Gastroesophageal sphincter (tissue), 4 donors: ENCODE measurements at places on chromosomes 6 and 20.

GRCh38 chr6:47788498-47788884, 6.7 kb downstream of the OPN5 start:
- no peak for ATAC-seq

DNA sequence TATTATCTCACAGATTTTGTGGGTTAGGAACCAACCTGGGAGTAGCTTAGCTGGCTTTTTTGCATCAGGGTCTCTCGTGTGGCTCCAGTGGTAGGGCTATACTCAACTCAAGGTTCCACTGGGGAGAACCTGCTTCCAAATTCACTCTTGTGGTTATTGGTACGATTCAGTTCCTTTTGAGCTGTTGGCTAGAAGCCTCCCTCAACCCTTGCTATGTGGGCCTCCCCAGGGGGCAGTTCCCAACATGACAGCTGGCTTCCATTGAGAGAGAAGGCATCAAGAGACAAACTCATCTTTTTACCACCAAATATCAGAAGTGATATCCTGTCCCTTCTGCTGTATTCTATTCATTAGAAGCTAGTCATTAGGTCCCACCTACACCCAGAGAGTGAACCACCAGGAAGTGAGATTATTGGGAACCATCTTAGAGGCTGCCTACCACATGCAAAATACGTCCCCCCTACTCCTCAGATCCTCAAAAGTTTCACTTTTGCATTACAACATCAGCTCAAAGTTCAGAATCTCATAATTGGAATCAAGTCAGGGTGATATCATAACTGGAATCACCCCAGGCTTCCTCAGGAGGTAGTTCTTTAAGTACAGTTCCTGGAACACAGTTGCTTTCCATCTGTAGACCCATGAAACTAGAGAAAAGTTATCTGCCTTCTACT, 30.9 kb downstream of the MKKS start:
- ATAC-seq, result no peak

DNA sequence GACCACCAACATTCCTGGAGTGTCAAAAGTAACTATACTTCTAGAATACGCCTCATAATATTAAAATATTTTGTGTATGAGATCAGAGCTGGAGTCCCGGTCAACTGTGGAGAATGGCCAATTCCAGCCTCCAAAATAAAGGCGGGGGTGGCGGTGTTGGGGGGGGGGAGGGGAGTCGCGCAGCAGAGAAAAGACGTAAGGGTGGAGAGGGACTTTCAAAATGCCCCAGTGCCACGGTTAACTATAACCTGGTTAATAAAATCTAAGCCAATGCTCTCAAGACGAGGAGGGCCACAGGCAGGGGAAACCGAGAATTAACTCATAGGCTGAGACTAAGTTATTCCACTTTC, 1.3 kb downstream of the NUP153 start:
- peak; percentile 14 for ATAC-seq

DNA sequence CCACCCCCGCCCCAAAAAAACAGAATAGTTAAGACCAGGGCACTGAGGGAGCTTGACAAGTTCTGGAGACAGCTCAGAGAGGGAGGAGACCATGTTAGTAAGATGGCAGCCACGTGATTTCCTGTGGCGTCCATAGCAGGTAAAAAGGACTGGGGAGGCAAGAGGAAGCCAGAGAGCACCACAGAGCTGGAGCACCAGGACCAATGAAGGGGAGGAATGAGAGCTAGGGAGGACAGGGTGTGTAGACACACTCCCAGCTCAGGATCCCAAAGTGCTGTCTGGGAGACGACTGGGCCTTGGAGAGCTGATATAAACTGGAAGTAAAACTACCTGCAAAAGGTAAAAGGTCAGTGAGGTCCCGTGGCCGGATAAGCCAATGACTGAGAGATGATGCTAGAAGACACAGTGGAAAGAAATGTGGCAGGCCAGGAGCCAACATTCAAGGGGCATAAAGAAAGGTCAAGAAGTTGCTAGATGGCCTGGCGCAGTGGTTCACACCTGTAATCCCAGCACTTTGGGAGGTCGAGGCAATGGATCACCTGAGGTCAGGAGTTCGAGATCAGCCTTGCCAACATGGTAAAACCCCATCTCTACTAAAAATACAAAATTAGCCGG, 39.0 kb downstream of the SLC23A2 start:
- ATAC-seq, result no peak

DNA sequence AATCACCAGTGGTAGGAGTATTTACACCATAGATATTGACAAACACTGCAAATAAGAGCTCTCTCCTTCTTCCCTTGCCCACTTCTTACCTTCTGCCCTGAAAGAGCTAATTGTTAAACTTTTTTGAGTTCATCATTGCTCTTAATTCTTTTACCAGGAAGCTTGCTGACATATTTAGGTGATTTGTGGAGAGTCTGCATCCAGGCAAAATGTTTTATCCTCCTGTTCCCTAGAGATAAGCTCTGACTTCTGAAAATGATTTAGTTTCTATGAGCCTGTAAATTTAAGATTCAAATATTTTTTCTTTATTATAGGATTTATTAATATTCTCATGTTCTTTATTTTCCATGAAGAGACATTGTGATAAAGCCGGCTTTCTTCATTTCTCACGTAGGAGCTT, 81.5 kb downstream of the ADGRB3 start:
- ATAC-seq, result no peak

DNA sequence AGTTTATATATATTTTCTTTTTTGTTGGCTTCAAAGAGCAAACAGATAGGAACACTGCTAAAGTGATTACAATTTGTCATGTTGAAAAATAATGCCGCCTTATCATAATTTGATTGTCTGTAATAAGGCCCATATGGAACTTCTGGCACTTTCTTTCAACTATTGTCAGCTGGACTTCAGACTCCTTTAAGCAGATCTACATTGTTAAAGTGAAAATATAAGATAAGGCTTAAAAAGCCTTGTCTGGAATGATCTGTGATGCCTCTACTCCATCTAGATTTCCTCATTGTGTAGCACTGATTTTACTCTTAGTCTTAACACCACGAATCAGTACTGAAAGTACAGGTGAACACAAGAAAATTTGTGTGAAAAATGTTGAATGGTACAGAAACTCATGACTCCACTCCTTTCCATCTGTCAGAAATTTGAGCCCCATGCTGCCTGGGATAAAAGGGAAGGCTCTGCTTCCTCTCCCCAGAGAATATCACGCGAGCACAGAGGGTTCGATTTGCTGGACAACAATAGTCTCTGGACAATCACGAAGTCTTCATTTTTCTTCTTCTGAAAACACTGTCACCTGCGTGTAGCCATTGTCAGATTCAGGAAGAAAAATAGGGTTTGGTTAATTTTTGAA, 56.0 kb downstream of the BCAS1 start:
- no peak for ATAC-seq

- ATAC-seq, result no peak
Measured at GRCh38 chr20:10856237-10857015, 182.6 kb upstream of the JAG1 start.

DNA sequence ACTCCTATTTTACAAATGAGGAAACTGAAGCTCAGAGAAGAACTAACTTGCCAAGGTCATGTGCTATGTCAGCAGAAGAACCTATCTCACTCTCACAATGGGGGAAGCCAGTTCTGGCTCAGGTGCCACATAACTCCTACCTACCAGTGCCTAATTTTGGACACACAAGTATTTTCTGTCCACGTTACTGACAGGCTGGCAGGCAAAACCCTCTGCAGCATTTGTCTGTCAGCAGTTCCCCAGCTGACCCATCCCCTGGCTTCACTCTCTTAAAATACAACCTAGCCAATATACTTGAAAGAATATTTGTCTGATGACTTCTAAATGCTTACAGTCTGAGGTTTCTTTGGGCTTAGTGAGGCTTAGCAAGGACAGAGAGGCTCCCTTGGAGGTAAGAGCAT, 15.5 kb downstream of the GSS start:
- ATAC-seq, result no peak

DNA sequence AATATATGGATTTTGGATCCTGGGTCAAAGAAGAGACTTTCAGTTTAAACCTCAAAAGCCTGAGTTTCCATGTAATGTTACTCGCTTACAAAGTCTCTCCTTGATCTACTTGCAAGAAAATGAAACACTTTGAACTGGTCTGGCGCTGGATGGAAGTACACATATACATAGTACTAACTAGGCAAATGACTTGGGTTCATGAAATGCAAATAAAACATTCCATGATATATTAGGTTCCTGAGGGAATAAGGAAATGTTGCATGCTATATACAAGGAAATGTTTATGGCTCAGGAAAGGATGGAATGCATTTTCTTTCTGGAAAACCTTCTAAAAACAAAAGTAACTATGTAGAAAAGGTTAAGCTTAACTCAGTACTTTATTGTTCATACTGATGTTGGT, 11.4 kb upstream of the TXLNB start:
- ATAC-seq, result no peak

GRCh38 chr6:78308025-78308424, 559.3 kb upstream of the IRAK1BP1 start:
- no peak for ATAC-seq

DNA sequence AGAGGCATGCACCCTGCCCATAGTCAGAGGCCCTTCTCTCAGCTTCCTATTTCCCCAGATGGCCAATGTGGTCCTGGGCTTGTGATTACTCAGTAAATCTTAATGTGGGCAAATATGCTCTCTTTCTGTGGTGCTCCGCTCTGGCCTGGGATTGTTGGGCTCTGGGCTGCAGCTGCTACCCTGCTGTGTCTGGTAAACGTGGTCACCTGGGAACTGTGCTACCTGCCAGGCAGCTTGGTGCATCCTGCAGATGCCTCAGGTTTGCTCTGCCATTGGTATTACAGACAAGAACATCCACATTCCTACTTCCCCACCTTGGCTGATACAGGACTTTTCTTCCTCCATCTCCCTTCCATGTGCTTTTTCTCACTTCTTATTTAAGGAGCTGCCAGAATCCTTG, 611.5 kb upstream of the IMPG1 start:
- ATAC-seq, result no peak

DNA sequence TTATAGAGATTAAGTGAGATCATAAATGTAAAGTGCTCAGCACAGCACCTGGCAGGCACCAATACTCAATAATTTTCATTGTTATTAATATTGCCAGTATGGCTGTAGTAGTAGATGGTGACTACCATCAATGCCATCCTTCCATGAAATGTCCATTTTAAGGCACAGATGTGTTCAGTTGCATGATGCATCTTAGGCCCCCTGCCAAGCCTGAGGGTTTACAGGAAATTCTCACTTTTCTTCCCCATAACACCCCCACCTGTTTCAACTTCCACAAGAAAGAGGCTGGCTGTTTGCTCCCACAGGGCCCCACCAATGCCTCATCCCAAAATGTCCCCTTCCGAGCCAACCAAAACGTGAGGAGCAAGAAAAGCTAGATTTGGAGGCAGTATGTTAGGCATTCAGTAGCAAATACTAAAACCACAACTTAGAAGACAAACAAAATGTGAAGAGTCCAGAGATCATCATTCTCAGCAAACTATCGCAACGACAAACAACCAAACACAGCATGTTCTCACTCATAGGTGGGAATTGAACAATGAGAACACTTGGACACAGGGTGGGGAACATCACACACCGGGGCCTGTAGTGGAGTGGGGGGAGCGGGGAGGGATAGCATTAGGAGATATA, 110.6 kb upstream of the NHSL1 start:
- no peak for ATAC-seq

GRCh38 chr20:36542516-36543183, 1.3 kb downstream of the MYL9 start:
- ATAC-seq, result no peak

- no peak for ATAC-seq
Measured at GRCh38 chr6:15937602-15938001, 191.3 kb upstream of the MYLIP start.

DNA sequence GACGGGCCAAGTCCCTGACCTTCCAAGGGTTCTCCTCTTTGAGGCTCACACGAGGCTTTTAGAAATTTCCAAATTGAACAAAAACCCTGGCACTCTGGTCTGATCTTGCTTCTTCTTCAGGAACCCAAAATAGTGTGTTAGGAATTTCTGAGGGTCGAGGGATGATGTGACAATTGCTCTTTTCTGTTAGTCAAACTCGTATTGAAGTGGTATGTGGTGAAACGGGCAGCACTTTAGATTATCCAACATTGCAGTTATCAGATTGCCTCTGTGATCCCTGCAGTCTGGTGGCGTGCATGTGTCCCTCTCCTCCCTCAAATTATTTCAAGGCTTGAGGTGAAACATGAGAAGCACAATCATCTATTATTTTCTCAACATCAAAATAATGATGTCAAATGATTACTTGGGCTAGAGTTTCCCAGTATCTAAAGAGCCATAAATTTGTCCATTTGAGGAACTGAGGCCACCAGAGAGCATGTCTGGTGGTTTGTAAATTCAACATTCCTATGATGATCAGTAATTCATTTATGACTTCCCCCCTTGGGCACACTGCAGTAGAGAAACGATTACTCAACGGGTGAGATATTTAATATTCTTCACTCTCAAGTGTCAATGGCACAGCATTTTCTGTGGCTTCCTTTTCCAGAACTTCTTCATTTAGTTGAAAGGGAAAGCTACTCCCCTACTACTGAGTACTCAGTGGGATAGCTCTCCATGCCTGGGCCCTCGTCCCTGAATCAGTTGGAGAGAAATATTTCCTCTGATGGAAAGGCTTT, 308.6 kb upstream of the MAP3K7 start:
- ATAC-seq, result no peak

DNA sequence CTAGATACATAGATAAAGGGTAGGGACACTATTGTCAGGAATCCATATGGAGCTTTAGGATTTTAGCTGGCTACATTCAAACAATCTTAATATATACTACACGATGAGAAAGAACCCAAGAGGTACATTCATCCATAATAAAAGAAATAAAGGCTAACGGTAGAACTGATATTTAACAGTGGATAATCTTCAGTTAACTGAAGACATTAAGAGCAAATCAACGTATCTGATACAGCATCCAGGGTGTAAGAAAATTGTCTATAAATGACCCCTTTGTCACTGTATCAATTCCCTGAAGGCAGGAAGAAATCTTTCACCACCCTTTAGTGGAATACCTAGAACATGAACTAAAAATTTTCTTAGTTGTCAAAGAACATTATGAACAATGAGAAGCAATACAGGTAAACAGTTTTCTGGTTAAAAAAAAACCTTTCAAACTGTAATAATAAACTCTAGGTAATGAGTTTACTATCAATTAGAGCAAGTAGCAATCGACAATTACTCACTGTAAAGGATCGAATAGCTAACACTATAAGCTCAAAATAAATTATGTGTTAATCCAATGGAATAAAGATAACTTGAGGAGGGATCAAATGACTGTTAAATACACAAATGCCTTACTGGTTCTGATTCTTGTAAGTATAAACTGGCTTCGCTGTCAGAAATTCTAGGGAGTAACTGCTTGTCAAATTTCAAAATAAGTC, 11.8 kb downstream of the ROMO1 start:
- no peak for ATAC-seq

- ATAC-seq, result peak; percentile 65
Measured at GRCh38 chr6:150016324-150017185, 8.8 kb downstream of the RAET1L start.

- ATAC-seq, result no peak
Measured at GRCh38 chr20:17179840-17180239, 47.0 kb upstream of the PCSK2 start.

- ATAC-seq, result no peak
Measured at GRCh38 chr6:152723398-152723797, 25.7 kb downstream of the MYCT1 start.

GRCh38 chr20:35243986-35244385, 17.5 kb downstream of the MMP24 start:
- ATAC-seq, result no peak

GRCh38 chr20:15654208-15654649, 919.0 kb downstream of the KIF16B start:
- peak; percentile 39 for ATAC-seq

GRCh38 chr6:90298459-90299053, 1.9 kb upstream of the BACH2 start:
- no peak for ATAC-seq

- no peak for ATAC-seq
Measured at GRCh38 chr6:112044856-112045255, 9.0 kb upstream of the CCN6 start.
